ENCODE measurements at places on chromosomes 1 and 21.

DNA sequence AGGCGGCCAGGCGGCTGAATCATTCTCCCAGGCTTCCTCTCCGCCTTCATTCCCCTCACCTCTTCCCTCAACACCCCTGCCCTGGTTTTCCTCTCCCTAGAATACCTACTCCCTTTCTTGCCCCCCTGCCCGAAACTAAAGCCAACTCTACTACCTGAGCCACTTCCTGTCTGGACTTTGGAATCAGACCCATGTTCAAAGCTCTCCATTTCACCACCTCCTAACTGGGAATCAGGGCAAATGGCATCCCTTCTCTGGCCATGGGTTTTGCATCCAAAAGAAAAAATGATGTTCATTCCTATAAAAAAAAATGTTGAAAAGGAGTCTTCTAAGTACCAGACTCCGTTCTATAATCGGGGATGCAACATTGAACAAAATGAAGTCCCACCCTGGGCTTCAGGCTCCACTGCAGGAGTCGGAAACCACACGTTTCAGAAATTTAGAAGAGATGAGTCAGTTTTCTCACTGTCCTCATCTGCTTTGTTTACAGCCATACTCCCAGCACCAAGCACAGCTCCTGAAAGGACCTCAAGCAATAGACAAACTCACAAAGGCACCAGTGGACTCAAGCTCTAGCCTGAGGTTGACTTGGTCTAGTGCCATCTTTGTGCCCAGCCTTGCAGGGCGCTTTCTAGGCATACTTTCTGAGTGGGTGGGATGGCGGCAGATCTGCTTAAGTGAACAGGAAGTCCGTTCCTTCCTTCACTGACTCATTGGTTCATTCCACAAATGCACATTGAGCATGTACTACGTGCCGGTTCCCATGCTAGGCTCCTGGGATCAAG lies 176.2 kb downstream of the IGSF21 start:
- DNase-seq = peak; percentile 7

- DNase-seq = no peak
Observed at GRCh38 chr1:23515905-23516304, 15.1 kb downstream of the E2F2 start.

DNA sequence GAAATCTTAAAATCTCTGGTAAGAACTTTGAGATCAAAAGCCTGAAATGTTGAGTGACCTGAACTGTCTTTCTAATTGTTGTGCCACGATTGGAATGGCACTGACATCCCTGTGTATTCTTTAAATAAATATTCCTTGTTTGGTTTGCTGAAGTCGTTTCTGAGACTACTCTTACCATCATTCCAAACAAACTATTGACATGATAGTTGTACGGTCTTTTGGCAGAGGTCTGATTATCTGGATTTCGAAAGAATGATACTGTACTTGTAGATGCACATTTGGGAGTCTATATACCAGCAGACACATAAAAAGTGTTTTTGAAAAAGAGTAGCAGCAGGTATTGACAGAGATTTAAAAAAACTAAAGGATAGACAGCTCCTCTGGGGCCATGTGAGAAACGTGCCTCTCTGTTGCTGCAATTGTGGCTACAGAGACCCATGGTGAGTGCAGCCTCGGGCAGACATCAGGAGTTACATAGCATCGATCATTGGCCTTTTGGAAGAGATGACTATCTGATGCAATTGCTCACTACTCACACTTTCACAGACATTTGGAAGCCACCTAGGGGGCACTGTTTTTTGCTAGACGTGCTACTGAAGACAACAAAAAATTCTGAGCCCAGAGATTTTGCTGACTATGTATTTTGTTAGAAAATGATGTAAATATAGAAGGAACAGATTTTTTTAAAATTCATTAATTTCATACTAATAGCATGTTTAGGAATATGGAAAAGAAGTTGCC lies 464.5 kb downstream of the KCNT2 start:
- peak; percentile 6 for DNase-seq

DNA sequence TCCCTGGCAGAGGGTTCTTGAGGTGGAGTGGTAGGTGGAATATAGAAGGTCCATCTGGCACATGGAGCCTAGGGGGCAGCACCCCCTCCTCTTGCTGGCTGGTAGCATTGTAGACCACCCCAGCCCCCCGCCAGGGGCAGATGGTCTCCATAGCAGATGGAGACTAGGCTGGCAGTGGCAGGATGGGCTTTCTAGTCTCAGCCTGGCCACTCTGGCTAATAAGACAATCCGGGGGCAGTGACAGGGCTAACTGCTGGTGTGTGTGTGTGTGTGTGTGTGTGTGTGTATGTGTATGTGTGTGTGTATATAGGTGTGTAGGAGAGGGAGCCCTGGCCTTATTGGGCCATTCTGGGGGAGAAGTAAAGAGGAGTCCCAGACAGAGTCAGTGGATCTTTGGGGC lies 16.1 kb downstream of the UTP11 start:
- no peak for DNase-seq

GRCh38 chr21:35207322-35207721 lies 158.2 kb upstream of the RUNX1 start:
- DNase-seq = peak; percentile 42

- DNase-seq = peak; percentile 93
Observed at GRCh38 chr1:144551543-144552424, 40.9 kb upstream of the PPIAL4F start.

GRCh38 chr1:117370071-117370470 lies 2.8 kb downstream of the MAN1A2 start:
- DNase-seq = peak; percentile 42

DNA sequence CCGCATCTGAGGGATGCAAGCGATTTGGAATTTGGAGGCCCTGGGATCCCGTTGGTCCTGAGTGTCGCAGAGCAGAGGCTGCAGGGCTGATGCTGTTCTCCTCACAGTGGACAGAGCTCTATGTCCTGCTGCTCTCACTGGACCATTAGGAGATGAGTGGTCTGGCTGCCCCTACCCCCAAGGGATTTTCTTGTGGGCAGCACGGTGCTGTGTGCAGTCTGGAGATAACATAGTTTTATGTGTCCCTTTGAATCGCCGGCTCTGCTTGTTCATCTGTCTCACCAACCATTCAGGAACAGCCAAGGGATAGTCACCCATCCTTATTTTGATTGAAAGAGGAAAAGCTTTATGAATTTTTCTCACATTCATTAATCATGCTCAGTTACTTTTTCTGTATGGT lies 49.9 kb downstream of the CHRM3 start:
- no peak for DNase-seq

GRCh38 chr1:76840278-76840677 lies 27.0 kb upstream of the ST6GALNAC5 start:
- DNase-seq = peak; percentile 45

DNA sequence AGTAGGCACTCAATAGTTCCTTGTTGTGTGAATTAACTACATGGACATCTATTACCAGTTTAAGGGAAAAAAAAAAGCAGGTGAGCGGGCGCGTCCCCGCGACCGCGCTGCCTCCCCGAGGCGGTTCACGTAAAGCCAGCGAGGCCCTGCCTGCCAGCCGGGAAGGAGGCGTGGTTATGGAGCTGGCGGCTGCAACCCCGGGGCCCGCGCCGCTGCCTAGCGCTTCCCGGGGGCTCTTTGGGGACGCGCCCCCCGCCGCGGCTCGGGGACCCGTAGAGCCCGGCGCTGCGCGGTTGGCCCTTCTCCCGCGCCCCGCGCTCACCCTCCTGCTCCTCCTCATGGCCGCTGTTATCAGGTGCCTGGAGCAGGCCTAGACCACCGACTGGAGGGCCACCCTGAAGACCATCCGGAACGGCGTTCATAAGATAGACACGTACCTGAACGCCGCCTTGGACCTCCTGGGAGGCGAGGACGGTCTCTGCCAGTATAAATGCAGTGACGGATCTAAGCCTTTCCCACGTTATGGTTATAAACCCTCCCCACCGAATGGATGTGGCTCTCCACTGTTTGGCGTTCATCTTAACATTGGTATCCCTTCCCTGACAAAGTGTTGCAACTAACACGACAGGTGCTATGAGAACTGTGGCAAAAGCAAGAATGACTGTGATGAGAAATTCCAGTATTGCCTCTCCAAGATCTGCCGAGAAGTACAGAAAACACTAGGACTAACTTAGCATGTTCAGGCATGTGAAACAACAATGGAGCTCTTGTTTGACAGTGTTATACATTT lies 2.6 kb upstream of the CC2D1B start:
- DNase-seq = peak; percentile 73

DNA sequence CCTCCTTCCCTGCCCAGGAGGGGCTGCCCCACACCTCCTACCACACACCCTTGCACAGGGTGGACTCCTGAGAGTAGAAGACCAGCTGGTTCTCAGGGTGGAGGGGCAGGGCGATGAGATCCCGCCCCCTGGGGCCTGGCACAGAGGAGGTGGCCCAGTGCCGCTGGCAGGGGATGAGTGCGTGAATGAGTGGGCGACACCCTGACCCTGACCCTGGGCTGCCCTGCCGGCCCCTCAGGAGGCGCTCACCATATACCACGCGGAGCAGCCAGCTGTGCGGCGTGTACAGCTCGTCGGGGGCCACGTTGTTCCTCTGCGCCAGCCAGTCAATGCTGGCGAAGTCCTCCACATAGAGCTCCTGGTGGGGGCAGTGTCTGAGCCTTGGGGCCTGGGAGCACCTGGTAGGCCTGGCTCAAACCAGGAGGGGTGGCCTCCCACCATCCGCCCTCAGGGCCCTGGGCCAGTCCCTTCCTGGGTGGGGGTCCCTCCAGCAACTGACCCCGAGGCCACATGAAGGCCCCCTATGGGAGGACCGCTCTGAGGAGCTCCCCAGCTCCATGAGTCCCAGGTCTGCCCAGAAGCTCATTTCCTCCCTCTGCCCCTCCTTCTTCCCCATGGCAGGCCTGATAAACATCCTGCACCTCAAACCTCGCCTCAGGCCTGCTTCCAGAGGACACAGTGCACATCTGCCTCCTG lies 13.0 kb downstream of the LSS start:
- no peak for DNase-seq

DNA sequence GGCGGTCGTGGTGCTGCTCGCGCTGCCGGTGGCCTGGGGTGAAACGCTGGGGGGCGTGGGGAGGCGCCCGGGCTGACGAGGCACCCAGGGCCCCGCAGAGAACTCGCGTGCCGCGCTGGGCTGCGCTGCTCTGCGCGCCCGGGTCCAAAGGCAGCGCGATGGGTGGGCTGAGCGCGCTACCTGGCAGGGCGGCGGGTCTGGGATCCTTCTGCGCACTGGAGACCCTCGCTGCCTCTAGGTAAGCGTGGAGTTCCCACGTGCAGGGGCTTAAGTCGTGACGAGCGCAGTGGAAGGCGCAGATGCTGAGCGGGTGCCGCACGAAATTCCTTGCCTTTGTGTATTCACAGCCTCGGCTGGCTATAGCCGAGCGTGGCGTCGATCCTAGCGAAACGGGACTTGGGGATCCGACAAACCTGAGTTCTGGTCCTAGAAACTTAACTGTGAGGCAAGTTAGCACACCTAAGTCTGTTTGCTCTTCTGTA lies 24.6 kb downstream of the CR1L start:
- no peak for DNase-seq

- no peak for DNase-seq
Observed at GRCh38 chr1:93244298-93245069, 64.0 kb downstream of the CCDC18 start.

GRCh38 chr1:23899070-23899469 lies 14.1 kb downstream of the CNR2 start:
- DNase-seq = no peak

DNA sequence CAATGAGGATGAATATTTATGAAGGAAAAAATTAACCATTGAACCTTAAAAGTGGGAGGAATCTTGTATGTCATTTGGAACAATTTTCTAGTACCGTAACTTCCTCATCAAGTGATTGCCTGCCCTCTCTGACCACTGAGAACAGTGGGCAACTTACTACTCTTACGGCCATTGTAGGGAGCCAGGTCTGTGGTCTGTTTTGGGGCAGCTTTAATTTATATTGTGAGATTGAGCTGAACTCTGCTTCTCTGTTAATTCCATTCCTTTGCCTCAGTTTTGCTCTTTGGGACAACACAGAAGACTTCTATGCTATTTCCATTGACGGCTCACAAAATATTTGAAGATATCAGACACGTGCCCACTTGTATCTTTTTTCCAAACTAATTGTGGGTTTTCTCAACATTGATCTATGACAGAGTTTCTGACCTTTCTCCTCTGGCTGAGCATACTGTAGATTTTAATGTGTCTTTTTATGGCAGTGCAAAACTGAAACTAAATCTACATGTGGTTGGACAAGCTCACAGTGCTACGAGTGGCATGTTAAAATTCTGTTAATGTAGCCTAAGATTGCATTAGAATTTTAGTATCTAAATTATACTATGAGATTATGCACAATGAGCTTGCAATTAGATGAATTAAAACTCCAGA lies 27.8 kb upstream of the ZNF281 start:
- peak; percentile 42 for DNase-seq

- DNase-seq = no peak
Observed at GRCh38 chr1:234611847-234612351, 1.9 kb upstream of the IRF2BP2 start.

GRCh38 chr1:38118976-38119375 lies 72.4 kb upstream of the POU3F1 start:
- DNase-seq = no peak

Measured in GM23248 (cell line).